ENCODE measurements at places on chromosomes 3 and 15.

DNA sequence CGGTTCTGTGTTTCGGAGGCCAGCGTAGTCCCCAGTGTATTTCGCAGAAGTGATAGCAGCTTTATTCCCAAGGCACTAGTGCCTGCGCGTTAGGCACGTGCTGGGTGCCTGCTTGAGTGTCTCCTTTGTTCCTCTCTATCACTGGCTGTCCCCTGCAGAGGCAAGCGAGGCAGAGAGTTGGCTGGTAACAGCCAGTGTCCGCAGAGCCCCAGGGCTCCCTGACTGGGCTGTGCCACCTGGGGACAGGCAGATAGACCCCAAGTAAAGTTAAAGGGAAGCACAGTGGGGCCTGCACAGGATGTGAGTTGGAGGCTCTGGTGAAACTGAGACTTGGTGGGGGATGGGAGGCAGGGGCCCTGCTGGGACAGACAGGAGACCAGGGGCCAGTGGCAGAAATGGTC is 50.7 kb downstream of the APBA2 start:
- DNase-seq, result no peak

DNA sequence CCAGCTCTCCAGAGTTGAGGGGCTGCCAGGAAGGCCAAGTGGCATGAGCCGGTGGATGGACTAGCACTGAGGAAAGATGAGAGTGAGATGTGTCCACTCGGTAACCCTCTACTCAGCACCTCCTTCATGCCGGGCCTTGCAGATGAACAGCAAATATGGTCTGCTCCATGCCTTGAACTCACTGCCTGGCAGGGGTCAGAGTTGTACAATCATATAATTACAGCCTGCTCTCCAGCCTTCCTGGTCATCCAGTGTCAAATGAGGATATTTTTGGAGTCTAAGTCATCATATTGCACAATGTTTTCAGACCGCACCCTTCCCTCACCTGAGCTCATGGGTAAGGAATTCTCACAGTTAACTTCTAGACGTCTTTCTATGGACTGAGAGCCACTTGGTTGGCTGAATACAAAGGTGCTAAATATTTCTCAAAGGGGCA is 4.9 kb downstream of the MGLL start:
- DNase-seq, result no peak

- DNase-seq, result no peak
Observed at GRCh38 chr3:170044795-170045244, 7.0 kb downstream of the GPR160 start.

GRCh38 chr3:5140230-5140621 is 18.1 kb downstream of the ARL8B start:
- no peak for DNase-seq

- DNase-seq, result no peak
Observed at GRCh38 chr3:152460936-152461335, 192.2 kb downstream of the MBNL1 start.

DNA sequence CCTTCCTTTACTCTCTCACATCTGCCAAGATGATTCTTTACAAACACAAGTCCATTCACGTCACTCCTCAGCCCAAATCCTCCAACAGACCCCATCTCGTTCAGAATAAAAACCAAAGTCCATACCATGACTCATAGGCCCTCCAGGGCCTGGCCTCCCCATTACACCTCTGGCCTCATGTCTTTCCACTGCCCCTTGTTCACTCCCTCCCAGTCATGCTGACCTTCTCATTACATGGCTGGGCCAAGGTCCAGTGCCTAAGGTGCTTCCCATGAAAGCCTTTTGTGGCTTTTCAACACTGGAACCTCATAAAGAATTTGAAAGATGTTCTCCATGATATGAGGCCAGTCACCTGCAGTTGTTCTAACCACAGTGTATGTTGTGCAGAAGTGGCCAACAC is 44.5 kb downstream of the NEK10 start:
- no peak for DNase-seq

DNA sequence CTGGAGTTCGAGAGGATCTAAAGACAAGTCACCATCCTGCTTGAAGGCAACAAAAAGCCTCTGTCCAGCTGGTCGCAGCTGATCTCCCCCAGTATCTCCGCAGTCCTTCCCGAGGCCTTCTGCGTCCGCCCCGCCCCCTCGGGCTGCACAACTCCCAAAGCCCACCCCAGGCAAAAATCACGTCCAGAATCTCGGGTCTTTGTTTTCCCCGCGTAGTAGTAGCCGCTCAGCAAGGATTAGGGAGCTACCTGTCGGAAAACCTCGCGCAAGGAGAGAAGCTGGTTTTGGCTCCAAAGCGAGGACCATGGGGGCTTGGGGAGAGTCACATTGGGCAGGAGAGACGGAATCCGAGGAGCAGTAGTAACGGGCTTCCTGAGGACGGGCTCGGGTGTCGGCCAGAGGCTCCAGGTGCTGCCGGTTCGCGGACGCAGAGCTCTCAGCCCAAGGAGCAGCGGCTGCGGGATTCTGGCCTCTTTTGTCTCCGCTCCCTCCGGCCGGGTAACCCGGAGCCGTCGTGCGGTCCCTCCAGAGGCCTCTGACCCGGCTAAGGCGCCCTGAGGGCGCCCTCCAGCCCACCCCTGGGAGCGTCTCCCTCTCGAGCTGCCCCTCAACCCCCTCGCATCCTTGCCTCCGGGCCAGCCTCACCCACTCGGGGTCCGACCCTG is 401 bp downstream of the ZSCAN29 start:
- no peak for DNase-seq

DNA sequence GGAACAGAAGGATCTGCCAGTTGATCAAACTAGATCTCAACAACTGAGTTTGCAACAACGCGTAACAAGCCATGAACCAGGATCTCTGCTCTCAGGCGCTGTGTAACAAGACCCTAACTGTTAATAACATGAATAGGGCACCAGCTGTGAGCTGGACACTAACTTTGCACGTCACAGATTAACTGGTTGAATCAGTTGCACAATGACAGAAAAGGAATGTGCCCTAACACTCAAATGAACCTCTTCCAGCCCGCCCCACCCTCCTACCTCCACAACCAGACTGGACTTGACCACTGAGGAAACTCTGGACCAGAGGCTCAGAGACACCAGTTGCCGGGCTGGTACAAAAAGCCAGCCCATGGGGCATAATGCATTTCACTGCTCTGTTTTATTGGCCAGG is 34.3 kb downstream of the MCF2L2 start:
- no peak for DNase-seq

GRCh38 chr3:141302364-141303141 is 65.8 kb upstream of the ZBTB38 start:
- DNase-seq, result no peak

DNA sequence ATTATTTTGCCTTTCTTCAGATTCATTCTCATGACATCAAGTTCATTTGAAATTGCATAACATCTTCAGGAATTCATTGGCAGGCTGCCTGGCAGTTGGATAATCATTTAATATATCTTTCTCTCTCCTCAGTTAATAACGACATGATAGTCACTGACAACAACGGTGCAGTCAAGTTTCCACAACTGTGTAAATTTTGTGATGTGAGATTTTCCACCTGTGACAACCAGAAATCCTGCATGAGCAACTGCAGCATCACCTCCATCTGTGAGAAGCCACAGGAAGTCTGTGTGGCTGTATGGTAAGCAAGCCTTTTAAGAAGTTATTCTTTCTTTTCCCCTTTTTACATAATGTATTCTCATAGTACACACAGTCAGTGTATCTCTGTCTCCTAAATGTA is 38.2 kb downstream of the TGFBR2 start:
- DNase-seq, result peak; percentile 43

DNA sequence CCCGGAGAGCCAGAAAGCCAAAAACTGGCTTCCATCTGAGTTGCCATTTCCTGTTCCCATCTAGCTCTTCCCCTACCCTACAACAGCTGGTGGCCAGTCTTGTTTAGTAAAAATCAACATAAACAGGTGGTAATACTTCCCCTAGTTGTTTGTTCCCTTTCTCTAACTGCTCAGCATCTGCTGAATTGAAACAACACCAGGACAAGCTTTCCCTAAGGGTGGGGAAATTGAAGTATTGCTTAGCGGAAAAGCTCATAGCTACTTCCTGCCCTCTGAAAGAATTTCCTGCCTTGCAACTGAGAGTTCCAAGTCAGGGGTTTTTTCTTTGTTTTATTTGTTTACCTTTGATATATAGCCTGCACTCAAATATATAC is 66.8 kb downstream of the HMG20A start:
- DNase-seq, result no peak

DNA sequence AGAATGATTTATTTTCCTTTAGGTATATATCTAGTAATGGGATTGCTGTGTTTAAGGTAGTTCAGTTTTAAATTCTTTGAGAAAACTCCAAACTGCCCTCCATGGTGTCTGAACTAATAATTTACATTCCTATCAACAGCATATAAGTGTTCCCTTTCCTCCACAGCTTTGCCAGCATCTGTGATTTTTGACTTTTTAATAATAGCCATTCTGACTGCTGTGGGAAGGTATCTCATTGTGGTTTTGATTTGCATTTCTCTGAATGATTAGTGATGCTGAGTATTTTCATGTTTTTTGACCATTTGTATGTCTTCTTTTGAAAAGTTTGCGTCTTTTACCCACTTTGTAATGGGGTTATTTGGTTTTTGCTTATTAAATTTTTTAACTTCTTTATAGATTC is 571.6 kb upstream of the CCDC54 start:
- no peak for DNase-seq

GRCh38 chr15:33194237-33194636 is 277 bp downstream of the FMN1 start:
- no peak for DNase-seq

DNA sequence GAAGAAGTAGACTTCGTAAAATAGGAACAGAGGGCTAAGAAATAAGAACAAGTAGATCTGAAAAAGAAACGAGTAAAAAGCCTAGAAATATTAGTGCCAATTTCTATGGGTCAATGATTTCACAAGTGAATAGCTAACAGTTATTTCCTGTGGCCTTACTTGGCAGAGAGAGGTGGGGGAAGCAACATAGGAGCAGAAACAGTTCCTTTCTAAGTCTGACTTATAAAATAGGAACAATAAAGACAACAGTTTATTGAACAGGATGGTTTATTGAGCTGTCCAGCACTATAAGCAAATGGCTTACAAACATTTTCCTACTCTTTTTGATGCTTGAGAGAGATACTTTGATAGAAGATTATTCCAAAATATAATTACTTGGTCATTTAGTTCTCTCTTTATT is 37.9 kb downstream of the AGTR1 start:
- no peak for DNase-seq

GRCh38 chr15:78850941-78851755 is 21.5 kb upstream of the MORF4L1 start:
- DNase-seq, result no peak

- no peak for DNase-seq
Observed at GRCh38 chr3:99126316-99126715, 224.8 kb upstream of the DCBLD2 start.

DNA sequence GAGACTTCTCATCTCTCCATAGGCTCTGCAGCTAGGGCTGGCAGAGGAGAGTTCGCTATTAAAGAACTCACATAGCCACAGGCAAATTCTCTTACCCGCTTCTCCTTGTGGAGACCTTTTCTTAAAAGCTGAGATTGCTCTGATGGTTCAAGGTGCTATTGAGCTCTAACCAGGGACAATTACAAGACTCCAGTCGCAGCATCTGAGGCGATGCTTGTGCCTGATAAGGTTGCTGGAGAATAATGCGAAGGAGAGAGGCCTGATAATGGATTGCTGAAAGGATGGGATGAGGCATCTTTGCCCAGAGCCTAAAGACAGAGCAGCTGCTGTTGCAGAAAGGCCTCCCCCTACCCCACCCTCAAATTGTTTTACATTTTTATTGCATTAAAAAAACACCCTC is 244.5 kb upstream of the SOX14 start:
- DNase-seq, result no peak

- DNase-seq, result no peak
Observed at GRCh38 chr15:45611305-45611704, 23.5 kb upstream of the SQOR start.

DNA sequence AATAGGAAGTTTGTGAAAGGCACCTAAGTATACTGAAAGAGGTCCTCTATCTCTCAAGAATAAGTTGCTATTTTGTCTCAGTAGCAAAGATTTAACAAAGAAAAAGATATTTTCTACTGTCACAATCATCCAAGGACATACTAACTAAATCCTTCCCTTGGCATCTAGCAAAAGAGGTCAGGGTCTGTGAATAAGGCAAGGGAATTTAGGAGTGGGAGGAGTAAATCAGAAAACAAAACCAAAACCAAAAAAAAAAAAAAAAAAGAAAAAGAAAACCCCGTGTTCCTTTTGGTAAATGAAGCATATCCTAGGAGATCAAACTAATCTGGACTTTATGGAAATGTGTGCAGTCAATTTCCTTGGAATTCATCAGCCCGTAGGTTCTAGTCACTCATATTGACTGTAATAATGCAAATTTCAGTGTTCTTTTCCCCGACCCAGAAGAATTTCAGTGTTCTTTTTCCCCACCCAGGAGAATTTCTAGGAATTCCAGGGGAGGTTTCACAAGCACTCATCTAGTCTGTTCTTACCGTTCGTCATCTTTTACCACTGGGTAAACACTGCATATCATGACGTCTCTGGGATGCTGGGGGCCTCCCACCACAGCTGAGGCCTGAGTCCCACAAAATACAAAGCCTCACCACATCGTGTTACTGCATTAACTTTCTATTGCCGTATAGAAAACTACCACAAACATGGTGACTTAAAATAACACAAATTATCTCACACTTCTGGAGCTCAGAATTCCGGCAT is 113.8 kb upstream of the CCDC54 start:
- DNase-seq, result no peak

- no peak for DNase-seq
Observed at GRCh38 chr3:191774485-191774884, 313.5 kb downstream of the PYDC2 start.

GRCh38 chr3:154182322-154182922 is 61.2 kb downstream of the ARHGEF26 start:
- no peak for DNase-seq

- no peak for DNase-seq
Observed at GRCh38 chr15:47934342-47934741, 186.4 kb upstream of the SLC24A5 start.

- no peak for DNase-seq
Observed at GRCh38 chr3:17553080-17553479, 189.4 kb downstream of the TBC1D5 start.

GRCh38 chr15:91307601-91308000 is 207.5 kb downstream of the SV2B start:
- DNase-seq, result no peak

GRCh38 chr3:112776000-112776399 is 70.7 kb downstream of the CD200R1L start:
- no peak for DNase-seq

GRCh38 chr3:31117854-31118253 is 223.4 kb upstream of the GADL1 start:
- no peak for DNase-seq

- no peak for DNase-seq
Observed at GRCh38 chr15:22808240-22808639, 21.8 kb downstream of the NIPA1 start.

DNA sequence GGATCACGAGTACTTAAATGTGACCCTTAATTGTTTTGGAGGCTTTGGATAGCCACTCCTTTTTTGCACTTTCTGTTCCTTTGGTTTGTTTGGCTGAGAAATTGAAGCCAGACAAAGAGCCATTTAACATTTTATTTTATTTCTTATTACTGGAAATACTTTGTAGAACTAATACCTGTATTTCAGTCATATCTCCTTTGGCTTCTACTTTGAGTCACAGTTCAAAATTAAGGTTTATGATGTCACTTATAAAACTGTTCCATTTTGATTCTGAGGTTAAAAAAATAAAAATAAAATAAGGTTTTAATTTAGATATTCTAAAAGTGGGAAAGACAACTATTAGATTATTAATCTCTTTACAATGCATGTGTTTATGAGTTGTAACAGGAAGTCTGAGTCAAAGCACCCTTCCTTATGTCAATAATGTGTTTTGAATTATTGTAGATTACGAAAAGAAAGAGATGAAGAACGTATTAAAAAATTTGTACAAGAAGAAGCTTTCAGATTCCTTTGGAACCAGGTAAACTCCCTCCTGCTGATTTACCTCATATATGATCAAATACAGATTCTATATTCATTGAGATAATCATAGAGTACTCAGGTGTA is 16.9 kb upstream of the NXPE3 start:
- no peak for DNase-seq

All from activated T-helper 1 cell treated with anti-CD3 and anti-CD28 coated beads, Interleukin-2, amount 50 U/mL, for 16 hours (primary cell).